ENCODE measurements at places on chromosomes 5 and 9.

GRCh38 chr5:139925650-139926640 is 117.2 kb downstream of the NRG2 start:
- peaks cover 27% of the 10 kb centered on the region for H3K4me1 ChIP-seq
- H3K36me3 ChIP-seq: peaks cover 3% of the 10 kb centered on the region
- H3K27me3 ChIP-seq: peaks cover under 1% of the 10 kb centered on the region
- peak overlapping the region; percentile 84 for H3K27ac ChIP-seq
- H3K4me3 ChIP-seq: peak overlapping the region; percentile 53

DNA sequence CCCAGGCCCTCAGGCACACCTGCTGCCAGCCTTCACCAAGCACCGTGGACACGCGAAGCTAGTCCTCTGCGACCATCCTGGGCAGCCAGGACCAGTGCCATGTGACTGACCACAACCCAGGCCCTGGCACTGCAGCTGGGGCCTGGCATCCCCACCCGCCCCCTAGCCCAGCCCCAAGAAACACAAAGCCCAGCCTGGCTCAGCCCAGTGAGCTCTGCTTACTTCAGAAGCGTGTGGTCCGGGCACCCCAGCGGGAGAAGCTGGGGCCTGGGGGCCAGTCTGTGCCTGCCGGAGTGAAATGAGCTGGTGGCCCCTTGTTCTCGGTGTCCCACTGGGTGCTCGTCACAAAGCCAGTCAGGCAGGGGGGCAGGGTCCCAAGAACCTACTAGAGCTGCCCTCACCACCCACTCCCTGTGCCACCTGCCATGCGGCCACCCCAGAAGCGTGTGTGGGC is 87.9 kb downstream of the KCNT1 start:
- H3K4me3 ChIP-seq: no peak overlapping the region
- no peaks in the 10 kb centered on the region for H3K4me1 ChIP-seq
- H3K27ac ChIP-seq: no peak overlapping the region
- no peaks in the 10 kb centered on the region for H3K36me3 ChIP-seq

- H3K4me3 ChIP-seq: no peak overlapping the region
- no peak overlapping the region for H3K27ac ChIP-seq
- H3K36me3 ChIP-seq: no peaks in the 10 kb centered on the region
- no peak for DNase-seq
- H3K4me1 ChIP-seq: no peaks in the 10 kb centered on the region
Observed at GRCh38 chr9:108803428-108804065, 52.2 kb downstream of the ACTL7B start.

DNA sequence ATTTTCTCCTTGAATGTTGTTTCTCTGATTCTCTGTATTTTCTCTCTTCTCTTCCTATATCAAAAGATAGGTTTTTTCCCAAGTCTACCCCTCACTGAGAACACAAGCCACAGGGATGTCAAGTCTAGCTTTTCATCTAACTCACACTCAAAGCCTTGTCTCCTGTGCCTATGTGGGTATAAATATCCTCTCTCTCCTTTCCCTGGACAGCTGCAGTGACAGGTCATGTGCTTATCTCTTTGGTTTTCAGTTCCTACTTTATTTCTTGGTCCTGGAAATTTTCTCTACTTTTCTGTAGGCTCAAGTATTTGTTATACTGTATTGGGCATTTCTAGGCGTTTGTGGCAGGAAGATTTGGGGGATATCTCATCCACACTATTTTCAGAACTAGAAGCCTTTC is 182.4 kb upstream of the MVB12B start:
- H3K36me3 ChIP-seq: no peaks in the 10 kb centered on the region
- no peak overlapping the region for H3K27ac ChIP-seq
- peaks cover 7% of the 10 kb centered on the region for H3K4me1 ChIP-seq
- no peak for DNase-seq

GRCh38 chr9:108245331-108245730 is 610.5 kb downstream of the ACTL7B start:
- no peaks in the 10 kb centered on the region for H3K4me1 ChIP-seq
- no peaks in the 10 kb centered on the region for H3K36me3 ChIP-seq
- no peak overlapping the region for H3K27ac ChIP-seq
- H3K4me3 ChIP-seq: no peak overlapping the region
- no peak for DNase-seq
- no peaks in the 10 kb centered on the region for H3K27me3 ChIP-seq

- DNase-seq: no peak
- no peak overlapping the region for H3K4me3 ChIP-seq
- H3K27me3 ChIP-seq: no peaks in the 10 kb centered on the region
- no peaks in the 10 kb centered on the region for H3K36me3 ChIP-seq
- H3K4me1 ChIP-seq: peaks cover 16% of the 10 kb centered on the region
Observed at GRCh38 chr5:81783401-81783800, 32.5 kb upstream of the SSBP2 start.

DNA sequence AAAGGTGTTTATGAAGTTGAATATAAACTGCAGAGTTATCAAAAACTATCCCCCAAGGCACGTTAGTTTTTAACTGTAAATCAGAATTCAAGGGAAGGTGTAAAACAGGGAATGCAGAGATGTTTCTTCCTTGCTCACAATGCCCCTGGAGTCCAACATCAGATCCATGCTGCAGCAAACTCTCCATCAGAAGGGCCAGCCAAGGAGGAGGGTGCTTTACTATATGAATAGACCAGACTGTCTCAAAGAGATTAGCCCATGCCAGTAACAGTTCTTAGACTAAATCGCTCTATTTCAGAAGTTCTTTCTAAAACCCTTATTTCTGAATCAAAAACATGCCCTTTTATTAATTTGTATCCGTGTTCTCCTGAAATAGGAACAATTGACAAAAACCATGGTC is 362.8 kb upstream of the RPS23 start:
- no peak overlapping the region for H3K27ac ChIP-seq
- no peak for DNase-seq
- no peak overlapping the region for H3K4me3 ChIP-seq
- H3K4me1 ChIP-seq: no peaks in the 10 kb centered on the region

DNA sequence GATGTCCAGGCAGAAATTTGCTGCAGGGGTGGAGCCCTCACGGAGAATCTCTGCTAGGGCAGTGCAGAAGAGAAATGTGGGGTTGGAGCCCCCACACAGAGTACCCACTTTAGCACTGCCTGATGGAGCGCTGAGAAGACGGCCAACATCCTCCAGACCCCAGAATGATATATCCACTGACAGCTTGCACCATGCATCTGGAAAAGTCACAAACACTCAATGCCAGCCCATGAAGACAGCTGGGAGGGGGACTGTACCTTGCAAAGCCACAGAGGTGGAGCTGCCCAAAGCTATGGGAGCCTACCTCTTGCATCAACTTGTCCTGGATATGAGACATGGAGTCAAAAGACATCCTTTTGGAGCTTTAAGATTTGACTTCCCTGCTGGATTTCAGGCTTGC is 426.3 kb upstream of the FAM174A start:
- H3K4me1 ChIP-seq: no peaks in the 10 kb centered on the region
- DNase-seq: no peak
- no peak overlapping the region for H3K27ac ChIP-seq
- H3K4me3 ChIP-seq: no peak overlapping the region

- no peak overlapping the region for H3K27ac ChIP-seq
- H3K4me1 ChIP-seq: no peaks in the 10 kb centered on the region
- no peak overlapping the region for H3K4me3 ChIP-seq
- H3K36me3 ChIP-seq: no peaks in the 10 kb centered on the region
- peaks cover 24% of the 10 kb centered on the region for H3K27me3 ChIP-seq
Observed at GRCh38 chr5:36390640-36391039, 88.9 kb upstream of the RANBP3L start.

- H3K4me1 ChIP-seq: peaks cover 4% of the 10 kb centered on the region
- no peak overlapping the region for H3K27ac ChIP-seq
- DNase-seq: no peak
- H3K27me3 ChIP-seq: peaks cover 29% of the 10 kb centered on the region
- H3K36me3 ChIP-seq: no peaks in the 10 kb centered on the region
- no peak overlapping the region for H3K4me3 ChIP-seq
Observed at GRCh38 chr5:107602896-107603295, 67.8 kb downstream of the EFNA5 start.

DNA sequence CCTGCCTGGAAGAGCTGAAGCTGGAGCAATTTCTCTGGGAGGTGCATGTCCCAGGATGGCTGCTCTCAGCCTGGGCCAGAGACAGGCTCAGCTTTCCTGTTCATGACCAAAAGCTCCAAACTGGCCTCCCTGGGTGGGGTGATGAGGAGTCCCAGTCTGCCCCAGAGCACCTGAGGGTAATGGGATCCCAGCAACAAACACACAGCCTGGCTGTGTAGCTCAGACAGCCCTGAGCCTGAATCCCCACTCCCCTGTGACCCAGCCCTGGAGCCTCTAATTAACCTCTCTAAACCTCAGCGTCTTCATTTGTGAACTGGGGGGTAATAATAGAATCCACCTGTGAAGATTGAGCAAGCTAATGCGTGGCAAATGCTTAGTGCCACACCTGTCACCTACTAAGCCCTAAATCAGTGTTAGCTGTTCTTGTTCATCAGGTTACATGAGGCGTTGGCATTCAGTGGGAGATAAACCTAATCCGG is 67.5 kb downstream of the HSPA4 start:
- no peak overlapping the region for H3K27ac ChIP-seq
- H3K27me3 ChIP-seq: peaks cover 6% of the 10 kb centered on the region
- DNase-seq: no peak
- H3K36me3 ChIP-seq: peaks cover 3% of the 10 kb centered on the region
- H3K4me1 ChIP-seq: no peaks in the 10 kb centered on the region

DNA sequence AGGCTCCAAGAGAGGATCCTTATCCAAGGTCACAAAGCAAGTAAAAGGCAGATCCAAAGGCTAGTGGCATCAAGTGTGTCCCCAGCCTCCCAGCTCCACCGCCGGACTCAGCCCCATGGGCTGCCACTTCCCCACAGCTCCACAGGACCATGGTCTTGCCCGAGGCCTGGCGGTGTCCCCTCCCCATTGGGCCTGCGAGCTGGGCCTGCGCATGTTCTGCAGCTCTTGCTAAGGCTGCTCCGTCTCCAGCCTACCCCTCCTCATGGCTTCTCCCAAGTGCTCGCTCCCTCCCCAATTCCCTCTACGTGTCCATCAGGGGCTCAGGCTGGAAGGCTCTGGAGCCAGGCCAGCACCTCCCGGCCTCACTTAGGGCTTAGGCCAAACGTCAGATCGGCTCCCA is 29.4 kb downstream of the DBH start:
- peaks cover 8% of the 10 kb centered on the region for H3K27me3 ChIP-seq
- H3K4me1 ChIP-seq: no peaks in the 10 kb centered on the region
- no peak overlapping the region for H3K4me3 ChIP-seq
- no peaks in the 10 kb centered on the region for H3K36me3 ChIP-seq
- H3K27ac ChIP-seq: no peak overlapping the region
- no peak for DNase-seq

GRCh38 chr5:96942911-96943310 is 7.0 kb downstream of the LNPEP start:
- H3K27me3 ChIP-seq: no peaks in the 10 kb centered on the region
- H3K36me3 ChIP-seq: peaks cover 18% of the 10 kb centered on the region
- no peak for DNase-seq
- H3K27ac ChIP-seq: peak overlapping the region; percentile 35

DNA sequence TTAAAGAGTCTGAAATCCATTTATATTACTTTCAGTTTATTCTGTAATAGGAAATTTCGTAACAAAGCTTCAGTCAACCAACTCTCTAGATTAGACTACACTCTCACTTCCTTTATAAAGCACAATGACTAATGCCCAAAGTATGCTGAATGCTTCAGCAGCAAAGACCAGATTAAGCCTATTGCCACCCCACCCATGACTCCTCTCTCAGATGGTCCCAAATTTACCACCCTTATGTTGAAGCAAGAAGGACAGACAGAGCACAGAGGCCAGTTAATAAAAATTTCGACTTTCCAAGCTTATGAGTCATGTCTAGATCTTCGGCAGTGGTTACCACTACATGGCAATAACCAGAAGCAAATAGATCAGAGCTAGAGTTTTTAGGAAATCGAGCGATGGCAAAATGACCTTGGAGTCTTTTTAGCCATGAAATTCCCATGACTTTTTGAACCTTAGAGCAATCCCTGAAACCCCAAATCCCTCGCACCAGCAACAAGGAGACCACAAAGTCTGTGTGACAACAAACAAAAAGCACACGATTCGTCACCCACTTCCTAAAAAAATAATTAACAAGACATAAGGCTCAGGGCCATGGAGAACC is 287.8 kb upstream of the RASA1 start:
- H3K36me3 ChIP-seq: no peaks in the 10 kb centered on the region
- H3K4me1 ChIP-seq: no peaks in the 10 kb centered on the region
- no peak for DNase-seq

DNA sequence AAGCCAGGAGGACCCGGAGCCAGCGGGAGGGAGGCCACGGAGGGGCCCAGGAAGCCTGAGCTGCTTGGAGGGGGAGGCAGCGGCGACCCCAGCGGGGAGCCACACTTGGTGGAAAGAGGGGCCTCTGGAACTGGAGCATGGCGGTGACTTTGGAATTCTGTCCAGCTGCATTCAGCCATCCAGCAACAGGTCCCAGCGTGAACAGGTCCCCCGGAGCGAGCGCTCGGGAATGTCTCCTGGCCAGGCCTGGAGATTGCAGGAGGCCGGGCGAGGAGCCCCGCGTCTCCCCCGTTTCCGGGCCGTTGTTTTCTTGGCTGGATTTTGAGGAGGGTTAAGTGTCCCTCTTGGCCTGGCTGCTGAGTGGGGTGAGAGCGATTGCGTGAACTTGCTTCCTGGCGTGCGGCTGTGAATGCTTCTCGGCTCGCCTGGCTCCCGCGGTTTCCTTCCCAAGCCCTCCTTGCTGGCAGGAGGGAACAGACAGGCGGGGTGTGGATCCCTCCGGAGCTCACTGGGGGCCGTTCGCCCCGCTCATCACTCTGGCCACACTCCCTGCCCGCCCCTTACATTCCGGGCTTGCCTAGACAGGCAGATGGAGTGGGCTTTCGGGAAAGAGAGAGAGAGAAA is 125.3 kb upstream of the IRX4 start:
- no peaks in the 10 kb centered on the region for H3K4me1 ChIP-seq
- H3K27ac ChIP-seq: no peak overlapping the region
- peaks cover 55% of the 10 kb centered on the region for H3K27me3 ChIP-seq
- no peak overlapping the region for H3K4me3 ChIP-seq

DNA sequence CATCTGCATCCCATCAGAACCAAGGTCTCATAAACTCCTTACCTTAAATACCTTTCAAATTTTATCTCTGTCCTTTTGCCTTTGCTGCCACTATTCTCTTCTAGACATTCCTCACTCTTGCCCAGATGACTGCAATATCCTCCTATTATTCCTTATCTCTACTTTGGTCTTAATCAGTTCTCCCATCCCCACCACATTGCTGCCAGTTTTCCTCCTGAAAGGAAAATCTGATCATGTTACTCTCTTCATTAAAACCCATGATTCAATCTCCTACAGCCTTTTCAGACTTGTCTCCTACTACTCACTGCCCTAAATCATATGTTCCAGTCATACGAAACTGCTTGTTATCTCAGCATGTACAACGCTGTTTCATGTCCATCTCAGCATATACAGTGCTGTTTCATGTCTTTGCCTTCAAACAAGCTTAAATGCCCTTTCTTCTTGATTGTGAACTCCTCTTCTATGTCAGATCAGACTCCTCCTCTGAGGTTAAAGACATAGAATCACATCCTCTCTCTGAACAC is 152.6 kb upstream of the FST start:
- no peaks in the 10 kb centered on the region for H3K4me1 ChIP-seq
- no peaks in the 10 kb centered on the region for H3K36me3 ChIP-seq
- DNase-seq: no peak
- H3K27ac ChIP-seq: no peak overlapping the region
- H3K4me3 ChIP-seq: no peak overlapping the region
- no peaks in the 10 kb centered on the region for H3K27me3 ChIP-seq

- DNase-seq: no peak
- no peaks in the 10 kb centered on the region for H3K36me3 ChIP-seq
- no peak overlapping the region for H3K4me3 ChIP-seq
Observed at GRCh38 chr5:93649234-93649900, 66.3 kb downstream of the NR2F1 start.

GRCh38 chr9:29214690-29215253 is 1641.5 kb upstream of the C9orf72 start:
- H3K27me3 ChIP-seq: peaks cover 26% of the 10 kb centered on the region
- H3K4me3 ChIP-seq: peak overlapping the region; percentile 34
- H3K27ac ChIP-seq: no peak overlapping the region
- no peak for DNase-seq
